HAP-1 (cell line): ENCODE measurements at places on chromosomes 16 and 17.

- DNase-seq: no peak
These were observed 124.7 kb upstream of the TNRC6C start for GRCh38 chr17:77833769-77834168.

GRCh38 chr16:14957576-14958322 is 17.1 kb upstream of the PDXDC1 start:
- DNase-seq: no peak

DNA sequence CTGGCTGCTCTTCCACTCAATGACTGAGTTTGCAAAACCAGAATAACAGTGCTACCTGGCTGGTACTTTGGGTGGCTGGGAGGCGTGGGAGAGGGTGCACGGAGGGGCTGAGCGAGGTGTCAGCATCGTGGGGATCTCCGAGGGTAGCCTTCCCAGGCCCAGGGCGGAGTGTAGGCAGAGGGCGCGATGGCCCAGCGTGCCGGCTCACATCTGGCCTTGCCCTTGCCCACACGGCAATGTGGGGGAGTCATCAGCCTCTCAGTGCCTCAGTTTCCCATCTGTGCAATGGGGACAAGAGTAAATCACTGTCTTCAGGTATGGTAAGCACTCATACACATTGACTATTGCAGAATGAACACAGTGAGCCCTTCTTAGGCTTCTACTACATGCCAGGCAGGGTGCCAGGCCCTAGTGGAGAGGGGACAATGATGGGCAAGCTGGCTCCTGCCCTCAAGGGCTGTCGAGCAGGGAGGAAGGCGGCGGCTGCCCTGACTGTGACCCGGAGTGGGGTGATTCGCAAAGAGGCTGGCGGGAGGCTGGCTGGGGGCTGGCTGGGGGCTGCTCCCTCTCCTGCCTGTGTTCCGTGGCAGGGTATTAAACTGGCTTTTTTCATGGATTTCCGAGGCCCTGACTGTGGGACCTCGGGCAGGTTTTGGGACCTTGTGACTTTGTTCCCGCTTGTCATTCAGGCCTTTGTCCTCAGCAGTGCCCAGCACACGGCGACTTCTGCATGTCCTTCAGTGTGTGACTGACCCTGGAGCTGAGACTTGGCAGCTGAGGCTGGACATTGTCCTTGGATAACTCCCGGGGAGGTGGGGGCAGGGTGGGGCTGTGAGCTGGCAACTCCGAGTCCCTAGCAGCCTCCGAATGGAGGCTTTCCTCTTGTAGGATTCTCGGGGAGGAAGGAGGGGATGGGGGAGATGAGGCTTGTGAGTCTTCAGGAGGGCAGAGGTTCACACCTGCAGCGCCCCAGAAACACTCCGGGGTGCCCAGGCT is 243.1 kb downstream of the SEC14L1 start:
- no peak for DNase-seq

- no peak for DNase-seq
These were observed 1.3 kb downstream of the KRT24 start for GRCh38 chr17:40702271-40702670.

DNA sequence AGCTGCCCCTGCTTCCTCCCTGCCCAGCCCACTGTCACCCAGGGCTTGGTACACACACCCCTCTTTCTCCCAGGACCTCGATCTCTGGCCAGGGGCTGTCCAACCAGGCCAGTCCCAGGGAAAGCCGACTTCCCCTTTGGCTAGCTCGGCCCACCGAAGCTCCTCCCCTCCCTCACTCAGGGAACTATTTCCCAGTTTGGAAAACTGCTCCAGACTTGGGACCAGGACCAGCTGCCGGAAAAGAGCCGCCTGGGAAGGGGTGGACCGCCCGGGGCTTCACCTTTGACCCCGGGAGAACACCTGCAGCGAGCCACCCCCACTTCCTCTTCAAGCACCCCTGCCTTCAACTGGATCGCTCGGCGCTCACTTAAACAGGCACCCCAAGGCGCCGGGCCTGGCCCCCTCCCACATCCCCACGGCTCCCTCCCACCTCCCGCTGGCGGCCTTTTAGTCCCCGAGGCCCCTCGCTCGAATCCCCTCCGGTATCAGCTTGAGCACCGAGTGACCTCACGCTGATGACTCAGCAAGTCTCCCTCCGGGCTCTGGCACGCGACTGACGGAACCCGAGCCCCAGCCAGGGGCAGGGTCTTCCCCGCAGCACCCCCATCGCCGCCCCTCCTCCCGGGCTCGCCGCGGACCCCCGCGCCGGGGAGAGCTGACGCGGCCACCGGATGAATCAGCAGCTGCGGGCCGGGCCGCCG is 934 bp downstream of the MAFG start:
- DNase-seq: peak; percentile 49

DNA sequence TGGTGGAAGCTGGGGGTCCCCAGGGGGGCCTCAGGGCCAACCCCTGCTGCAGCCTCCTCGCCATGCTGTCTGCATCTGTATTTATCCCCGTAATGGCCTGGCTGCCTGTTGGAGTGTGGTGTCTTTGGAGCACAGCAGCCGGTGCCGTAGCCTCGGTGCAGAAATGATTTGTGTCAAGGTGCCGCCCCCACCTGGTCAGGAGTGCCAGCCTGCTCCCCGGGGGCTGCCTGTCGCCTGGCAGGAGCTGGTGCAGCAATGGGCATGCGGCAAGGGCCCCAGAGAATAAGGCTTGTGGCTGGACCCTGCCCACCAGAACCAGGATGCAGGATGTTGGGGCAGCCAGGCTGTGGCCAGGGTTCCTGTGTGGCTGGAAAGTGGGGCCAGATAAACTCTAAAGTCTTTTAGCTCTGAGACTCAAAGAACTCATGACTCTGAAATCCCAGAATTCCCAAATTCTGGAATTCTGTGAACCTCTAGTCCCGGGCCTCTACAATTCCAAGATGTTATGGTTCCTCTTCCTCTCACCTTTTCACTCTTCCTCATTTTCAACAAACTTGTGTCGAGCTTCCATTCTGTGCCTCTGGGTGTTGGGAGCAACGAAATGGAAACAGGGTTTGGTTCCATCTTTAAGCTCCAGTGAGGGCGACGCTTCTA is 5.9 kb downstream of the CPNE2 start:
- no peak for DNase-seq

DNA sequence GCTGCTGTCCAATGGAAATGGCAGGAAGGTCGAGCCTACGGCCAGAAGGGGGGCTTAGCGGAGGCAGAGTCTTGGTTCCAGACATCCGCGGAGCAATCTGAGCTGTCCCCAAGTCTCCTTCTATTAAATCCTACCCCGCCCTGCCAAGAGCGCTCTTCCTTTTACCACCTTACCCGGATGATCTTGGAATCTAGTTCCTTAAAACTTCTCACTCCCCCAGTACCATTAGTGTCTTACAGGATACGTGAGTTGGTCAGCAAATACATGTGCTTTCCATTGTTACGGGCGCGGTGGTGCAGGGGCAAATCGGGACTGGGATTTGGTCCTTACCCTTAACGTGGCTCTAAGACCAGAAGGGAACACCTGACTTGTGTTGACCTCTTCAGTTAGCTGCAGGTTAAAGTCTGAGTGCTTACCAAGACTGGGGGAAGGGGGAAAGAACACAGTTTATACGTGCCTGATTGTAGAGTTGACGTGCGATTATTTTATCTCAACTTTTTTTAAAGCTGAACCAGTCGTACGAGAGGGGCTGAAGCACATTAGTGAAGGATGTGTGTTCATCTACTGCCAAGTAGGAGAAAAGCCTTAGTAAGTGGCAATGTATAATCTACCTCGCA is 495 bp downstream of the TXNDC17 start:
- peak; percentile 40 for DNase-seq

DNA sequence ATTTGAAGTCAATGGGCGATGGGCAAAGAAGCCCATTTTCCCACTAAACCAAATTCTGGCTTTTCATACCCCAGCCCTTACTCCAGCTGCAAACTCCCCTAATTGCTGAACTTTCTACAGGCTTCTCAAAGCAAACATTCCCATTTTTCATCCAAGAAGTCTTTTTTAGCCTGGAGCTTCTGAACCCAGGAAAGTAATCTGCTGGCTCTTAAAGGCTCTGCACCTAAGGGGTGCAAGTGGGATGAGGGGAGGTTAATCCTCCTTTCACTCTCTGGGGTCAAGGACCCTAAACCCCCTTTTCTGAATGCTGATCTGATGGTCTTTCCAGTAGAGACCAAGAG is 2.4 kb downstream of the HOXB7 start:
- no peak for DNase-seq

- DNase-seq: no peak
These were observed 74.6 kb downstream of the ZNF18 start for GRCh38 chr17:11922638-11923037.

DNA sequence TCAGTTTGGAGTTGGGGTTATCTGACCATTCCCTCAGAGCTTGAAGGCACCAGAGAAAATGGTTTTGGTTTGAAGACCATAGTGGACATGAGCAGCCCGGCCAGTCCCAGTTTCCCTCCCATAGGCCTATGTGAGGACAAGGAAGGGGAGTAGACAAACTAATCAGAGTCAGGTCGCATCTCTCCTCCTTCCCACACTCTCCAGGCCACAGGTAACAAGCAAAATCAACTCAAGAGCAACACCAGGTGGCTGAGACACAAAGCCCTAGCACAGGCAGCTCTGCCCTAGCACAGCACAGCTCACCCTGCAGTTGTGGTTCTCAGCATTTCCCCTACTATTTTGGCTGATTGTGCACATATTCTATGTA is 7.2 kb downstream of the SUPT4H1 start:
- no peak for DNase-seq

GRCh38 chr16:11224894-11225676 is 30.9 kb downstream of the SOCS1 start:
- DNase-seq: no peak

DNA sequence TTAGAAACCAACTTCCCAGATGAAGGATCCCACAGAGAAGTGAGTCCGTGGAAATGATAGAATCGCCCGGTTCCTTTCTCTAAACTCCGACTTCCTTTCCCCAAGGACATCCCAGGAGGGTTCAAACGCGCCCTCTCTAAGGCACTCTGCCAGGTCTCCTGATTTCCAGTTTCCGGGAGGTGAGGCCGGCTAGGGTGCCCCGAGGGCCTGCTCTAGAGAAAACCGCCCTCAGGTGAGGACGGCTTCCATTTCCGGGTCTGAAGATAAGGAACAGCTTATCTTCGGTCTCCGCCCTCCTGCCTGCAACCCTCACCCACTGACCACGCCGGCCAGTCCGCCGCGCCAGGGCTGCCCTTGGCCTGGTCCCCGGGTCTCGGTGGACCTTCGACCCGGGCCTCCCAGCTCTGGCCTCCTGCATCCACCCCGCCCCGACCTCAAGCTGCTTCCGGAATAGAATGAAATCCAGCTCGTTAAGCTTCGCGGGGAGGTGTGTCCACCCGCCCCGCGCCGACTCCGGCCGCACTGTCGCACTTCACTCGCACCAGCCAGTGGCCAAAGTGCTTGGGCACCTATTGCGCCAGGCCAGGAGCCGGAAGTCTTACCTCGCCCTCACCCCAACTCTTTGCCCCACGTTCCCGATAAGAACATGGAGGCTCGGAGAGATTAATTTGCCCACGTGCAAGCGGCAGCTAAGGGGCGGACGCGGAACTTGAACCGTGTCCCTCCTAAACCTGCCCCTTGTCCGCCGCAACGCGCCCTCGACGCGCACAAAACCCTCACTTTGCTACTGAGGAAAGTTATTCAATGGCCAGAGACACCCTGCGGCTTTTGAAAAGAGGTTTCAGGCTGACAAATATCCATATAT is 836 bp upstream of the MMP15 start:
- no peak for DNase-seq

DNA sequence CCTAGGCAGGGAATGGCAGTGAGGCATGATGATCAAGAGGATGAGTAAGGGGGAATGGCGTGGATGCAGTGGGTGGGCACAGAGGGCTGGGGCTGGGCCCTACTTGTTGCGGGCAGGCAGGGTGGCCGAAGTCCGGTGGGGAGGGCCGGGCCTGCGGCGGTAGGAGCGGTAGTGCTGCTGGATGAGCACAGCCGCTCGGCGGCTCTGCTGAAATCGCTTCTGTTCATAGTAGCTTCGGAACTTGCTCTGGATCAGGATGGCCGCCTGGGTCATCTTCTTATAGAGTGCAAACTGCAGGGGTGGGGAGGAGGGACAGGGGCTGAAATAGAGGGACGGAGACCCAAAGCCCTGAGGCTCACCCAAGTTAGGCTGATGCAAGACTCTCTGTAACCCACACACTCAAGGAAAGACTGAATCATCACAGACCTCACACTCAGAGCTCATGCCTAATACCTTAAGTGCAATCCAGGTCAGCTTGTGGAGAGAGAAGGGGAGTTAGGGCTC is 1.5 kb upstream of the SPAG7 start:
- DNase-seq: no peak

DNA sequence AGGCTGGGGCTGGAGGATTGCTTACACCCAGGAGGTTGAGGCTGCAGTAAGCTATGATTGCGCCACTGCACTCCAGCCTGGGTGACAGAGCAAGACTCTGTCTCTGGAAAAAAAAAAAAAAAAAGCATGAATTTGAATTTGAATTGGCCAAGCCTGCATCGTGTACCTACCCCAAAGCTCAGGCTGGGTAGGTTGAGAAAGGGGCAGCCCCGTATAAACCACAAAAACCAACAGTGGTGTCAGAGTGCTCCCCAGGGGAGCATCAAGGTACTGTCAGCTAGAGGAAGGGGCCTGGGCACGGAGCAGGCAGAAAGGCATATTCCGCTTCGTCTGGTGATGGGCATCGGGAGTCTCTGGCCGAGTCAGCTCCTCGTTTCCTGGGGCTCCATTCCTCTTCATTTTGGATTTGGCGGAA is 40.9 kb downstream of the RAP1GAP2 start:
- no peak for DNase-seq
